Stimulated activated CD4-positive, alpha-beta T cell treated with anti-CD3 and anti-CD28 coated beads, Interleukin-1b, Interleukin-23, amount 100 ng/mL, for 1 hour (primary cell): ENCODE measurements at places on chromosomes 12 and 14.

GRCh38 chr12:62205346-62205745 lies 54.9 kb upstream of the USP15 start:
- no peak for DNase-seq

GRCh38 chr12:3275171-3276041 lies 198.2 kb downstream of the TSPAN9 start:
- peak; percentile 28 for DNase-seq

- DNase-seq: no peak
These were observed 379.0 kb downstream of the CCER1 start for GRCh38 chr12:90575995-90576394.

DNA sequence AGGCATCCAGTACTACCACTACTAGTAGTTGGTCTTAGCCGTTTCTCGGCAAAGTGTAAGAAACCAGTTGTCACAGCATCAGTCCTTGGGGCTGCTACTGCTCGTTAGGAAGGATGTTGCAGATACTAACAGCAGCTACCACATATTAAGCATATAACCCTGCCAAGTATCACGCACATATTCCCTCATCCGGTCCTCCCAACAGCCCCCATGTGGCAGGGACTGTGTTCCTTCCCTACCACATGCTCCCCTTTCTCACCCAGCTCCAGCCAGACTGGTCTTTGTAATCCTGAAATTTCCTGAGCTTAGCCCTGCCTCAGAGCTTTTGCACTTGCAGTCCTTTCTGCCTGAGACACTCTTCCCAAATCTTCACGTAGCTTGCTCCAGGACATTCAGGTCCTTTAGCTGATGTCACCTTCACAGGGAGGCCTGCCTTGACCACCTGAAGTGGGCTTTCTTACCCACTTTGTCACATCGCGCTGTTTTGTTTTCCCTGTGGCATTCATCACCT lies 7.8 kb downstream of the ERP29 start:
- DNase-seq: no peak

DNA sequence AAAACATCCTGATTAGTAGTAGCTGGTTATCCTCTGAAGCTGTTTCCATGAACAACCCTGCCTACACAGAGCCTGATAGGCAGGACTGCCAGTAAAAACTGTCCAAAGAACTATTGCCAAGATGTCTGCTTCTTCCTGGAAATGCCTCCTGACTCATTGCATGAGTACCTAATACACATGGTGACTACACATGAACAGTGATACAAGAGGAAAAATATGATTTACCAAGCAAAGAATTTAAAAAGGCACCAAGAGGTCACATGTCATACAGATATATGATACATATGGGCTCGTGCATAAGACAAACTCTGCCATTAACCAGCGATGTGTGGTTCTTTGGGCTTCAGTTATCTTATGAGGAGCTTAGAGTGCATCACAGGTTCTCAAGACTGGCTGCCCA lies 552.3 kb downstream of the SLC16A7 start:
- DNase-seq: no peak

- no peak for DNase-seq
These were observed 210.6 kb downstream of the FBXL14 start for GRCh38 chr12:1383758-1384157.

DNA sequence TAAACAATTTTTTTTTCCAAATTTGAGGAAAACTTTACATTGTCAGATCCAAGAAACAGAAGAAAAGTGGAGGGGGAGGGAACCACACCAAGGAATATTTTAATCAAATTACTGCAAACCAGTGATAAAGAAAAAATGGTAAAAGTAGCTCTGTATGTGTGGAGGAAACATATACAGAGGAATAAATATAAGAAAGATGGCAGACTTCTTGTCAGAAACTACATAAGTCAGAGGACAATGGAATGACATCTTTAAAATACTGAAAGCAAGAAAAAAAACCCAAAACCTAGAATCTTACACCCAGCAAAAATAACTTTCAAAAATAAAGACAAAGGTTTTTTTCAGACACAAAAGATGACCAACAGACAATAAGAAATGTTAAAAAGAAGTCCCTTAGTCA lies 10.2 kb upstream of the LLPH start:
- DNase-seq: no peak

- DNase-seq: no peak
These were observed 1.5 kb downstream of the KIF21A start for GRCh38 chr12:39441189-39441962.

GRCh38 chr12:131134523-131135310 lies 181.0 kb downstream of the ADGRD1 start:
- no peak for DNase-seq

DNA sequence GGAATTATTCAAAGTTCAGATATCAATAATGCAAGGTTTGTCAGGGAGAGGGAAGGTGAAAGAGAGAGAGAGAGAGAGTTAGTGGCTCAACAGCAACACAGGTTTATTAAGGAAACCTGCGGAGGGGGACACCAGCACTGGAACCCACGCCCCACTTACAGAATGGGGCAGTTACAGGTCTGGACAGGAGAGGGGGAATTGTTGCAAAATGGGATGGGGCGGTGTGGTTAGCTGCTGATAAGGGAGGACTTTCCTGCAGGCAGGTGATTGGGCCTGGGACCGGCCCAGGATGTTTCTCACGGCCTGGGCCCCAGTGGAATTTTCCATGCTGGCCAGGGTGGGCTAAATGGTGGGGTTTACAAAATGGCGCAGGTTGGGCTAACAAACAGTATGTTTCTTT lies 278.2 kb upstream of the SLC16A7 start:
- no peak for DNase-seq

DNA sequence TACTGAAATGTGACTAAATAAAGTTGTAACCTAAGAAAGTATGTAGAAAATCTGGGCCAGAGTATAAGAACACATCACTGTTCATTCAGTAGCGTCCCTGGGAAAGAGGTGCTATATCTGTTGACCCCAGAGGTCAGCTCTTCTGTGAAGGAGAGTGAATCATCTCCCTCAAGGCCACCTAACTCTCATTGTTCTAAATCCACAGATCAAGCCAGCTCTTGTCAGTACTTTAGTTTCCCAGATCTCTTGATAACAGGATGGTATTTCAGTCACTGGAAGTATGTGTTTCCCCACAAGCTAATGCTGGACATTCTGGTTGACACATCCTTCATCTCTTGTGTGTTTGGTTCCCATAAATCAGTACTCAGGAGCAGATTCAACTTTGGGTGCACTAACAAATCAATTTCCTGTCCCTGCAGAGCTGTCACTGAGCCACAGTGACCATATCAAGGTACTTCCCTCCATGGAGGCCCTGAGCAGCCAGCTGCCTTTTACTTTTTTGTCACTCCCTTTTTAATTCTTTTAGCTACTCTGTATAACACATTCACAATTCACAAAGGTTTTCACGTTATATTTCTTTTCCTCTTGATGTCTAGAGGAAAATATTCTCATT lies 7.8 kb downstream of the KRT1 start:
- DNase-seq: no peak

DNA sequence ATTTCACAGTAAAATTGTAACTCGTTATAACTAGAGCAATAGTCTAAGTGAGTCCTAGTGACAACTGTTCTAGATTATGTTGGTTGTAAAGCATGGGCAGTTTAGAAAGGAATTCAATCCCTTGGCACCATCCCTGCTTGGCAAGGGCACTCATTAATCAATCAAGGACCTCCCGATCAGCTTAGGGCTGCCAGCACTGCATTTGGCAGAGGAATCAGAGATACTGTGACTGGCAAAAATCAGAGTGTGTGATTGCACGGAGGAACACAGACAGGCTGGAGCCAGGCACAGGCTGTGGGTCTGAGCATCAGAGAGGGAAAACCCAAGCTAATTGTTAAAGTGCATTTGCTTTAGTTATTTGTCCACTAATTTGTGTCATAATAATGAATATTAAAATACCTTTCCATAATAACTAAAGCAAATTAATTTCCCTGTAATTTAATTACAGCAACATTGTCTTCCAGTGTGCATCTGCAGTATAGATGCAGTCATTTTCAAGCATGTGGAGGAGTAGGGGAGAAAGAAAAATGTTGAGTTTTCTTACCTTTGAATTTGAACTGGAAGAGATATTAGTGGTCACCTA lies 3.2 kb upstream of the EGLN3 start:
- DNase-seq: no peak

DNA sequence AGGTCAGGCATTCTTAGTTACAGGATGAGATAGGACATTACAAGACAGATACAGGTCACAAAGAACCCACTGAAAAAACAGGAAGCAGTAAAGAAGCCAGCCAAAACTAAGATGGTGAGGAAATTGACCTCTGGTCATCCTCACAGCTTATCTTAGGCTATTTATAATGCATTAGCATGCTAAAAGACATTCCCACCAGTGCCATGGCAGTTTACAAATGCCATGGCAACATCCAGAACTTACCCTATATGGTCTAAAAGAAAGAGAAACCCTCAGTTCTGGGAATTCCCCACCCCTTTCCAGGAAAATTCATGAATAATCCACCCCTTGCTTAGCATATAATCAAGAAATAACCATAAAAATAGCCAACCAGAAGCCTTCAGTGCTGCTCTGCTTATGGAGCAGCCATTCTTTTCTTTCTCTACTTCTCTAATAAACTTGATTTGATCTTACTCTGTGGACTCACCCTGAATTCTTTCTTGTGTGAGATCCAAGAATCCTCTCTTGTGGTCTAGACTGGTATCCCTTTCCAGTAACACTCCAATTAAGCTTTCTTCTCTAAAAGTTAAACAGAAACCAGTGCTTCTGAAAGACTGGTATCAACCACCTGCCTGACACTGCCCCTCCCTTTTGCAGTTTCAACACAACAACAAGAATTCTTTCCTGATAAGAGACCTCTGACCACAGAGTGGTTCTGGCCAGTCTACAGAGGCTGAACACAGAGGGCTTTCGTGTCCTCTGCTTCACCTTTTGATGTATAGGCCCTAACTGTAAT lies 86.9 kb downstream of the BCAT1 start:
- no peak for DNase-seq

DNA sequence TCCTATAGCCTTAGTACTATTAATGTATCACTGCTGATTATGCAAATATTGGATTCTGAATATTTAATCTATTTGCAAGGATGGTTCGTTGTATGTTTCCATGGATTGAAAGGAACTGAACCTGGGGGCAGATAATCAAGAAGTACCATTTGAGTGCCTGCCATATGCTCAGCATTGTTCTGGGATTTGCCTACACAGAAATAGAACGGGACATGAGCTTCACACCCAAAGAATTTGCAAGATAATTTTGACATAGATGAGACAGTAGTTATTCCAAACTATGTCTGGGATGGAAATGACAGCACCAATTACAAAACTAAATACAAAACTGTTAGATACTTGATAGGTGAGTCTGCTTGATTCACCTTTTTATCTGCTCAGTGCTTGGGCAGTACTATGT lies 132.7 kb upstream of the NPAS3 start:
- no peak for DNase-seq

DNA sequence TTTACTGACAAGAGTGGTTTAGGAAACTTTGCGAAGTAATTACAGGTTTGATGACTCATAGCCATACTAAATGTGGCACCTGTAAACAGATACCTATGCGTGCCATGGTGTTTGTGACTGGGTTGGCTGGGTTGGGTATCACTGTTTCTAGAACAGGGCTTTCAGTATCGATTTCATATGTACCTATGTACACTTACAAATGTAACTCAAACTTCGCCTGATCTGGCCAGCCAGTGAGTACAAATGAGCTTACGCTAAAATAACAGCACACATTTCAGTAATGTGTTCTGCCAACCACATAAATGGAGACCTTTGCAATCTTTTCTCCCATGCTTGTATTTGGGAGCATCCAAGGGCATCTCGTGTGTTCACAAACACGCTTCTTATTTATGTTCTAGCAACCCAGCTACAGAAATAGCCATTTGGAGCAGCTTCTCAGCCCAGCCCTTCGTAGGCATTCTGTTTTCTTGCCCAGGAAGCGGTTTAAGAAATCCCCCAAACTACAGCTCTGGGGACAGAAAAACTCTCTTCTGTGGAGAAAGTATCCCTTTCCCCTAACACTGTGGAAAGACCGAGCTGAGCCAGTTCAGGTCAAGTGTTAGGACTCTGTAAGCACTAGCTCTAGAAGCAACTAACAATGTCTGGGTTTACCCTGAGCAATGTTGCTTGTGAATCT lies 42.3 kb upstream of the MDM1 start:
- DNase-seq: peak; percentile 22

GRCh38 chr12:113439606-113440030 lies 17.4 kb downstream of the SDSL start:
- DNase-seq: no peak

DNA sequence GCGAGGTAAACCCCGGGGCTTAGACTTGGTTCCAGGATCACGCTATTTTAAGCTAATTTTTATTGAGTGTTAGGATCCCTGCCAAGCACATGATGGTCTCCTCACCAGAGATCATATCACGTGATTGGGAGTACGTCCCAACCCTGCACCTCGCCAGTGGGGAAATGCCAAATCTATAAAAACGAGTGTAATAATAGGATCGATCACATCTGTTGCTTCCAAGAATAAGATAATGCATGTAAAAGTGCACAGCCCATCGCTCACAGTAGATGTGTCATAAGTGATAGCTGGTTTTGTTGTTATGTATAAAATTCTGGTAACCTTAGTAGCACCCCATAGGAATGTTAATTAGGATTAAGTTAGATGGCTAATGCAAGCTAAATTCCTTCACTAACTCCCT lies 581.0 kb upstream of the TMEM132C start:
- DNase-seq: no peak

- DNase-seq: no peak
These were observed 61.9 kb upstream of the MAX start for GRCh38 chr14:65164068-65164824.

GRCh38 chr12:106049546-106049945 lies 89.2 kb downstream of the NUAK1 start:
- no peak for DNase-seq

GRCh38 chr12:52311285-52311648 lies 9.9 kb downstream of the KRT83 start:
- no peak for DNase-seq

DNA sequence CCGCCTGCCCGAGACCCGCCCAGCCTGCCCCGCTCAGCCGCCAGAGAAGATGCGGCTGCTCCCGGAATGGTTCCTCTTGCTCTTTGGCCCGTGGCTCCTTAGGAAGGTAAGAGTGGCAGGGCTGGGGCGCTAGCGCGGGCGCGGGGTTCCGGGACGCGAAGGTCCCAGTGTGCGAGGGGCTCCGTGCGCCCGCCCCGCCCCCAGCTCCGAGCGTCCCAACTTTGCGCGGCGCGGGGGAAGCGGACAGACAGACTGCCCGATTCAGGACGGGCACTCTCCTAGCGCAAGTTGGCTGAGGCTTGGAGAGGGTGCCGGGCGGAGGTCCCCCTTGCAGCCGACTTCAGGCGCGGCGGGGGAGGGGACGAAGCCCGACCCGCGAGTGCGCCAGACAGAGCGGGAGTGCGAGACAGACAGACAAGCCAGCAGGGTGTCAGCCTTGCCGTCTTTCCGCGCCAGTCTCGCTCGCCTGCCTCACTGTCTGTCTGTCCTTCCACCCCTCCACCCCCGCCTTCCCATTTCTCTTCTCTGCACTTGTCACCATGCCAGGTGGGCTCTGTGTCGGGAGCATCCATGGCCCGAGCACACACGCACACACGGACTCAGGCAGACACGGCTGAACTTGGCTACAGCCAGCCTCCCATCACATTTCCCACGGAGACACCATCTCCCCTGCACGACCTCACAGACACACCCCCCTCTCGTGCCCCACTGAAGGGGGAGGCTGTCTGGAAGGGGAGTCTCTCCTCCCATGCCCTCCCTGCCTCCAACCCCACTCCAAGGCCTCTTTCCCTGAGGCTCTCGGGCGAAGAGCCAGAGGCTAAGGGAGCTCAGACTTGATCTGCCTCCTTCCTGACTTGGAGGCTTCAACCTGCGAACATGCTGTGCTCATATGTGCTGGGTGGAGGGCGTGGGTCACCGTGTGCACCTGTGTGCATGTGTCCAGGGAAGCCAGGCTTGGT lies 606 bp downstream of the NXPH4 start:
- DNase-seq: no peak

GRCh38 chr12:88458327-88458726 lies 121.9 kb downstream of the KITLG start:
- DNase-seq: no peak
